ENCODE measurements at places on chromosomes 2 and 18. TPM values are rescaled to one million over a fixed set of nuclear protein-coding genes. Genes with fewer than 3 reads are reported as not detected.

DNA sequence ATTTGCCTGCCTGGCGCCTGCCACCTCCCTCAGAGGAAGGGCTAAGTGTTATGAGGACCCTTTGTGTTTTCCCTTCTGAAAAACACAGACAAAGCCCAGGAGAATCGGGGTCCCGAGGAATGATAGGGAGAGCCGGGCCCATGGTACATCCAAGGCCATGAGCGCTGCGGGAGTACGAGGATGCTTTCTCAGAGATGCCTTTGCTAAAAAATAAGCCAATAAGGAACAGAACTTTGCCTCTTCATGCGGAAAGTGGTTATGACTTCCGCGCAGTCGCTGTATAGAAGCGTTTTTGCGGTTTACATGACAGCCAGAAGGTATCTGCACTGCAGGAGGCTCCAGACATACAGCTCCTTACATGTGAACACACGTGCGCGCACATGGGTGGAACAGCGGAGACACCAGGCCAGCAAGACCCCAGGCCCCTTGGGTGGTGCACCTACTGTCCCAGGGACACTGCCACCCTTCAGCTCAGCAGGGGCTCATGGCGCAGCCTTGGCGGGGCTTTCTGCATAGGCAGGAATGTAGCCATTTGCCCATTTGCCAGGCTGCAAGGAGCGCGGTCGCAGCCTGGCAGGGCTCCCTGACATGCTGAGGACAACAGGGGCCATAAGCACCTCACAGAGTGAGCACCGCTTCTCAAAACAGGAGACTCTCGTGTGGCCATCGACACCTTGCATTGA, 252.4 kb upstream of the SALL3 start:
- DNase-seq: no peak

- no peak for DNase-seq
These were observed 319.8 kb downstream of the RND3 start for GRCh38 chr2:150167711-150168110.

TNFAIP6 gene
- total RNA-seq: not detected

BBS5 gene
- 4.3 TPM for total RNA-seq

GRCh38 chr2:231890896-231891513, 35.2 kb downstream of the NPPC start:
- DNase-seq: no peak

CBLN2 gene
- not detected for total RNA-seq

DNA sequence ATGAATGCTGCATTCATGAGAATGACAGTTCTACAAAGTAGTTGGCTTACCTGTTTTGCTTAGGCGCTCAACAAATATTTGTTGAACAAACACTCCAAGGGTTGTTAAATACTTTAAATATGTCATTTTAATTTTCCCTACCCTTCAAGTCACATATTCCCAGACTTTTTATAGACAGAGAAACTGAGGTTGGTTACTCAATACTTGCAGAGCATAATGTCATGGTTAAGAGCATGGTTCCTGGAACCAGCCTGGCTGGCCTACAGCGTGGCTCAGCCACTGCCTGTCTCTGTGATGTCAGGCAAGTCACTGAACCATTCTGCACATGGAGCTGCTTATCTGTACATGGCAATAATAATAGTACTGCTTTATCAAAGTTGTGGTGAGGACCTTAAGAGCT, 120.0 kb upstream of the STK17B start:
- no peak for DNase-seq

DNA sequence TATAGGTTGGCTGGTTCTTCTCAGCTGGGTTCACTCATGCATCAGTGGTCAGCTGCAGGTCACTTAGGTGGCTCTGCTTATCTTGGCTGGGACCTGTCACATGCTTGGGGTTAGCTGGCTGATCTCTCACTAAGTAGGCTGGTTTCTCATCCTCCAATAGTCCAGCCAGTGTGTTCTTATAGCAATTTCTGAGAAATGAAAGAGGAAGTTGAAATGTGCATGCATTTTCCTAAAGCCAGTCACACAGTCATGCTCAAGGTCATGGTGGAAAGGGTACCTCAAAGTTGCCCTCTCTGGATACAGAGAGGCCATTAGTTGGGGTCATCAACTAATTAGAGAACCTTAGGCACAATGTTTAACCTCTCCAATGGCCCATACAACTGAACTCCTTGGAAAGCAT, 64.4 kb downstream of the KLHL29 start:
- no peak for DNase-seq
